ENCODE measurements at places on chromosomes 2 and 18.

DNA sequence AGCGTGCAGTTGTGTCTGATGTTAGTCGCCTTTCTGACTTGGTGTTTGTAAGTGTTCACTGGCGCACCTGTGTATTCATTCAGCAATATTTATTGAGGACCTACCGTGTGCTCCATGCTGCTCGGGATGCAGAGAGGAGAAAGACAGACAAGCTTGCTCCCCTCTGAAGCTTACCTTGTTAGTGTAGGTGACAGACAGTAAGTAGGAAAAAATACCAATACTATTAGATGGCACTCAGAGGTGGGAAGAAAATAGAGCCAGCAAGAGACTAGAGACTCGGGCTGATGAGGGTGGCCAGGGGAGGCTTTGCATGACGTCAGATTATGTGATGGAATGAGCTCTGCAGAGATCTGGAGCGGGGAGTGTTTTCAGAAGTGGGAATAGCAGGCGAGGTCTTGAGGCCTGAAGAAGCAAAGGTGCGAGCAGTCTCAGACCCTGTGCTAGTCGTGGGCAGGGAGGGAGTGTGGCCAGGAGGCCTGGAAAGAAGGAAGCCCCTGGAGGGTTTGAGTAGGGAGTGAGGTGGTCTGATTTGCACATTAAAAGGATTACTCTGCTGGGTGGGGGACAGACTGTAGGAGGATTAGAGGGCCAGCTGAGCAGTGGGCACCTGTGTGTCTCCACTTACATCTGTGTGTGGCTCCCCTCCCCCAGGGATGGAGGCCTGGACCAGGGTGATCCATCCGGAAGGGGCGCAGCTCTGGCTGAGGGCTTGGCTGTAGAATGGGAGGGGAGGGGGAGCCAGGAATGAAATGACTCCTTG, 11.8 kb downstream of the MTCL1 start:
- DNase-seq: no peak

- no peak for DNase-seq
Measured at GRCh38 chr18:27501671-27502070, 316.6 kb upstream of the CHST9 start.

DNA sequence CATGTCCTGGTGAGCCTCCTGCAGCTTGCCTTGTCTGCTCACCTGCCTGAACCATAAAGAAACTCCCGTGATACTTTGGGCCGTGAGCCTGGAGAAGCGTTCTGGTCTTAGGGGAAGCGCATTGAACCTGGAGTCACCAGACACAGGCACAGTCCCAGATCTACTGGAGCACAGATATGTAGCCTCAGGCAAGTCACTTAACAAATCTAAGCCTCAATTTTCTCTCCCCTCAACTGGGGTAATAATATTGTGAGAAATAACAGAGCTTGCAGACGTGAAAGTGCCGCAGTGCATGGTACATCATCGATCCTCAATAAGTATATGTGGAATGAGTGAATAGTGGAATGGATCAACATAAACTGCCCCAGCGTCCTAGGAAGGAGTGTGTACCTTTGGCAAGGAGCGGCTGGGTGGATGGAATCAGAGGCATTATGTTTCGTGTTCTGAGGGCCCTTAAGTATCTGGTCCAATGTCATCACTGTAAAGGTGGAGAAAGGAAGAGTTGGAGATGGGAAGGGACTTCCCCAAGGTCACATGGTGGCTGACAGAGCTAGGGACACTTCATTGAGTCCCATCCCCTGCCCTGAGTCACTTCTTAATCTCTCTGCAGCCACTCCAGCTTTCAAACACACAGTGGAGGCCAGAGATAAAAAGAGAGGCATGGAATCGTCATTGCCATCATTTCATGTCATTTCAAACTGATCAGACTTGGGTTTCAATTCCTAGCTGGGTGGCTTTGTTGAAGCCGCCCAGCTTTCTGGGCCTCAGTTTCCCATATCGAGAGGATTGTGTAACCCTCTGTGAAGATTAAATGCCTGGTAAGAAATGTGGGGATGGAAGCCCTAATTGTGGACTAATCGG, 172.4 kb downstream of the DDX1 start:
- DNase-seq: peak; percentile 23

DNA sequence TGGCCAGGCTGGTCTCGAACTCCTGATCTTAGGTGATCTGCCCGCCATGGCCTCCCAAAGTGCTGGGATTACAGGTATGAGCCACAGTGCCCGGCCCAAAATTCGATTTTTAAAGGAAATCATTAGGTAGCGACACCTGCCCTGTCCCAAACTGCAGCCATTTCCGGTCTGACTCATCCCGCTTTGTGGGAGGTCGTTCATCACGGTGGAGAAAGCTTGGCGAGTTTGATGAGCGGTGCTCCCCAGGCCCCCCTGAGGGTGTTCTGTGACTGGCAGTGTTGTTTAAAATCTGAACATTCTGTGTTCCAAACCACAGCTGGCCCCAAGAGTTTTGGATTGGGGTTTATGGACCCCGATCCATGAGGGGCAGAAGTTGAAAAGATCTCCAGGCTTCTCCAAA, 53.0 kb upstream of the GLI2 start:
- DNase-seq: no peak

DNA sequence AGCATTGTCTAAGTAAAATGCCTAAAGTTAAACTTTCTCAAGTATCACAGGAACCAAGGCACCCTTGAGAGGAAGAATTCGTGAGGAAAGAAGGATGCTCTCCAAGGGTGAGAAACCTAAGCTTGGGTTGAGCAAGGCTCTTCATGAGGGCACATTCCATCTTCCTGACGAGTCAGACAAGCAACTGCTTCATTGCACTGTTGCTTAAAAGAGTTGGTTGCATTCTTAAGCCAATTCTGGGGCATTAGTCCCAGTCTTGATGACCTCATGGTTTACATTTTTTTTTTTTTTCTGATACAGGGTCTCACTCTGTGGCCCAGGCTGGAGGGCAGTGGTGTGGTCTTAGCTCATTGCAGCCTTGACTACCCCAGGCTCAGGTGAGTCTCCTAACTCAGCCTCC, 237.5 kb downstream of the ACTR3 start:
- no peak for DNase-seq
